CD4-positive, alpha-beta T cell (primary cell): ENCODE measurements at places on chromosomes 16 and 17. TPM values are rescaled to one million over a fixed set of nuclear protein-coding genes. Genes with fewer than 3 reads are reported as not detected.

DNA sequence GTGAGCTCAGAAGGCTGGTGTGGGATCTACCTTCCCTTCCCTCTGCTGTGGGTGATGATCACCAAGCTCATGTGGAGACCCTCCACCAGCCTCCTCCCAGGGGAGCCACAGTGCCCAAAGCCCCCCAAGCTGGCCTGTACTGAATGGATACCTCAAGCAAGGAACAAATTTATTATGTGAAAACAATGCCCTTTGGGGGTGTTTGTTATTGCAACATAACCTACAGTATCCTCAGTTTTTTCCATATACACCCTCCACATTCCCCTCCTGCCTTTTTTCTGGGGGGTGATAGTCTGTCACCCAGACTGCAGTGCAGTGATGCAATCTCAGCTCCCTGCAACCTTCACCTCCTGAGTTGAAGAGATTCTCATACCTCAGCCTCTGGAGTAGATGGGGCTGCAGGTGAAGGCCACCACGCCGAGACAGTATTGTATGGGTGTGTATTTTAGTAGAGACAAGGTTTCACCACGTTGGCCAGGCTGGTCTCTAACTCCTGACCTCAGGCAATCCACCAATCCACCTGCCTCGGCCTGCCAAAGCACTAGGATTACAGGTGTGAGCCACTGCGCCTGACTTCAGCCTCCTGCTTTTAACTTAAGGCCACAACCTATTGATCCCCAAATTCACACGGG lies 215.9 kb downstream of the CPPED1 start:
- DNase-seq: no peak

DNA sequence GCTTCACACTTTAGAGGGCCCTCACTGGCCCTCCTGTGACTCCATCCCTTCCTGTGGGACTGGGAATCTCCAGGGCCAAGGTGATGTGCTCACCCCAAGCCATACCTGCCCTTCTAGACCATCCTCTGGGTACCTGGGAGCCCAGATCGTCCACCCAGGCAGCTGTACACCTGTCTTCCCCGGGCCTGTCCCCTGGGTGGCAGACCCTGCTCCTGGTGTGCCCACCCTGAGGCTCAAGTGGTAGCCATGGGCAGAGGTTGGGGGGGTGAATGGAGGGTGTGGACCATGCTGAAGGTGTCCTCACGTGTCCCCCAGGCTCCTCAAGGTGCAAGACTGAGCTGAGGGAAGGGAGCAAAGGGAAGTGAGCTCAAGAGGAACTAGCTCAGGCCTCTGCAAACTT lies 9.3 kb downstream of the CLEC10A start:
- DNase-seq: no peak

- DNase-seq: no peak
Observed at GRCh38 chr16:56298948-56299596, 107.8 kb downstream of the GNAO1 start.

GRCh38 chr16:10600782-10601443 lies 20.5 kb upstream of the EMP2 start:
- no peak for DNase-seq

DNA sequence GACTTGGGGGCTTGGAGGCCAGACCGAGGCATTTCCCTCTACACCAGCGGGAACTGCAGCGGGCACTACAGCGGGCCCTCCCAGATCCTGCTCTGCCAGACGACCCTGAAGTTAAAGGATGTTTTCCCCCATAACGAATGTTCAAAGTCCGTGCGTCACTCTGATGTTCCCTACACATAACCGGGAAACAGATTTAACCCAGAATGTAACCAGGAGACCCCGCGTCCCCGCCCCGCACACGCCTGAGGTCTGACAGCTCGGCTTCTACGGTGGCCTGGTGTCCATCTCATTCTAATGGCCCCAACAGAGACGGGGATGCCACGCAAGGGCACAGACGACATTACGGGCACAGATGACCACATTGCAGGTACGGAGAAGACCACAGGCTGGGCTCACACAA lies 31.7 kb upstream of the RHOT1 start:
- DNase-seq: no peak

DNA sequence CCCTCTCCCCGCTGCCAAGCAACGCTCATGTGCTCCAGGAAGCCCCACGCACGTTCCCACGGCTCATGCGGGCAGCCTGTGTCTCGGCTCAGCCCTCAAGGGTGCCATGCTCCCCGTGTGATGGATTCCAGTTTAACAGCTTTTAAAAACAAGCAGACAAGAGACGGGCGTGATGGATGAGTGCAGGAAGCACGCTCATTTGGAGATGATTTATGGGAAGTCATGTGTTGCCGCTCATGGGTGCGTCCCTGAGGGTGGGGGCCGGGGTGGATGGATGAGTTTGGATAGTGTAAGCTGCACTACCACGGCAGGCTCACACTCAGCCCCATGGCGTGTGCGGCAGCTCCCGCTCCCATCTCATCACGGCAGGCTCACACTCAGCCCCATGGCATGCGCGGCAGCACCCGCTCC lies 132.8 kb downstream of the RBFOX3 start:
- DNase-seq: no peak

DNA sequence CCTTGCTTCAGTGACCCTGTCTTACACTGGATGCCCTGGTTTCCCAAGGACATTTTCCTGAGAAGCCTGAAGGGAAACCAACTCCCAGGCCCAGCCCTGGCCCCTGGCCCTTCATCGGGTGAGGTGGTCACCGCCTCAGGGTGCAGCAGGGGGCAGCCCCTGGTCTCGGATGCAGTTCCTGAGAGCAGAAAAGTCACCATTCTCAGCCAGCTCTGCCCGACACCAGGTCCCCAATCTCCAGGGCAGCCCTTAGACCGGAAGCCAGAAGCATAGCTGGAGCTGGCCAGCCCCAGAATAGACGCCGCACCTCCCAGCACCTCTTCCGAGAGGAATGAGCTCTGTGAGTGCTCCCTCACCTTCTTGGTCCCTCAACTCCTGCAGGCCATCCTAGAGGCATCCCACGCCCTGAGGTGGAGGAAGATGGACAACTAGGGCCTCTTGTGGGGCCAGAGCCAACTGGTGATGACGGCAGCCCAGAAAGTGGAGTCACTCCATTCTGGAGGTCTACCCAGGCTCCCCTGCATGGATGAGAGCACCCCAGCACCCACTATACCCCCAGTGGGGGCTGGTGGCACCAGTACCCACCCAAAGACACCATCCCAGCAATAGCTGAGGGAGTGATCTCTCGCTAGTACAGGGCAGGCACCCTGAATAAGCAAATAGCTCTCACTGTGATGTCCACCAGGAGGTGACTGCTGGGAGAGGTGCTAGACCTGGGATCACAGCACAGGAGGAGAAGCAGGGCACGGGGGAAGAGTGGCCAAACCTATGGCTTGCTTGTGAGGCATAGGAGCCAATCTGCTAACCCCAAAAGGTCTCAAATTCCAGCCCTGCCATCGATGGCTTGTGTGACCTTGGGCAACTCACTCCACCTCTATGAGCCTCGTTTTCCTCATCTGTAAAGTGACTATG lies 56.2 kb downstream of the TK2 start:
- DNase-seq: no peak

- no peak for DNase-seq
Observed at GRCh38 chr17:42286411-42287221, 1.7 kb upstream of the STAT5A start.

- DNase-seq: no peak
Observed at GRCh38 chr16:89600956-89601355, 12.5 kb upstream of the DPEP1 start.

DNA sequence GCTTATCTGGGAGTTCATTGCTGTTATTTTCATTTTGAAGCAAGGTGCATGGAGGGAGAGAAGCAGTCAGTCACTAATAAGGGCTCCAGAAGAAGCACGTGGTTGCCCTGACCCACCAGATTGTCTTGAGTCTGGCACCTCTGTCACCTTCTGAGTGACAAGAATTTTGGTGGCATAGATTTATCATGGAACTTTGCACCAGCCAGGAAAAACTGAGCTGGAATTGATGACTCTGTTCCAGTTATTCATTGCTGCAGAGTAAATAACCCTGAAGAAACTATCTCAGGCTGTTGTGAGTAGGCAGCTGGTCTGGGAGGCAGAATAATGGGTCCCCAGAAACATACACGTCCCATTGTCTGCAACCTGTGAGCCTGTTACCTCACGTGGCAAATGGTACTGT lies 44.8 kb downstream of the HSD17B2 start:
- DNase-seq: no peak

- no peak for DNase-seq
Observed at GRCh38 chr17:36136036-36136435, 32.4 kb downstream of the CCL4 start.

- no peak for DNase-seq
Observed at GRCh38 chr17:80168371-80168770, 1.5 kb upstream of the CARD14 start.

GRCh38 chr17:12567077-12568053 lies 98.3 kb upstream of the MYOCD start:
- DNase-seq: no peak

- DNase-seq: no peak
Observed at GRCh38 chr17:3727041-3727440, 3.3 kb downstream of the HASPIN start.

CLEC3A gene
- not detected for total RNA-seq

ZG16 gene
- not detected for total RNA-seq

TBC1D3K gene
- total RNA-seq: not detected

ELMO3 gene
- total RNA-seq: 2.3 TPM

TNP2 gene
- total RNA-seq: not detected

GLIS2 gene
- not detected for total RNA-seq

PYCARD gene
- total RNA-seq: 8.5 TPM

MT1A gene
- not detected for total RNA-seq
